ENCODE measurements at places on chromosomes 2 and 18.

DNA sequence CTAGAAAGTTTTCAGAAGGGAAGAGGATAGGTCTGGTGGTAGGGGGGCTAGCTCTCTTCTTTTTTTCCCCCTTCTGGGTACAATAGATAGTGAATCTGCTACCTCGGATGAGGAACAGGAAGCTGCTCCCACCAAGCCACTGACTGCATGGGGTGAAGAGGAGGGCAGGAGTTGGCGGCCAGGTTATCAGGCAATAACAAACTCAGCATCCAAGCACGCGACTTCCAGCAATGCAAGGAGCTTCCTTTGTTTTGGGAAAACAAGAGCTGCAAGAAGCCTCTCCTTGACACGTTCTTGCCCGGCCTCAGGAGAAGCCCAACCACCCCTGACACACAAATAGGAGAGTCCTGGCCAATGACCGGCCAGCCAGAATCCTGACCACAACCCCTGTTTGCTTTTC lies 32.2 kb downstream of the NHEJ1 start:
- no peak for DNase-seq

DNA sequence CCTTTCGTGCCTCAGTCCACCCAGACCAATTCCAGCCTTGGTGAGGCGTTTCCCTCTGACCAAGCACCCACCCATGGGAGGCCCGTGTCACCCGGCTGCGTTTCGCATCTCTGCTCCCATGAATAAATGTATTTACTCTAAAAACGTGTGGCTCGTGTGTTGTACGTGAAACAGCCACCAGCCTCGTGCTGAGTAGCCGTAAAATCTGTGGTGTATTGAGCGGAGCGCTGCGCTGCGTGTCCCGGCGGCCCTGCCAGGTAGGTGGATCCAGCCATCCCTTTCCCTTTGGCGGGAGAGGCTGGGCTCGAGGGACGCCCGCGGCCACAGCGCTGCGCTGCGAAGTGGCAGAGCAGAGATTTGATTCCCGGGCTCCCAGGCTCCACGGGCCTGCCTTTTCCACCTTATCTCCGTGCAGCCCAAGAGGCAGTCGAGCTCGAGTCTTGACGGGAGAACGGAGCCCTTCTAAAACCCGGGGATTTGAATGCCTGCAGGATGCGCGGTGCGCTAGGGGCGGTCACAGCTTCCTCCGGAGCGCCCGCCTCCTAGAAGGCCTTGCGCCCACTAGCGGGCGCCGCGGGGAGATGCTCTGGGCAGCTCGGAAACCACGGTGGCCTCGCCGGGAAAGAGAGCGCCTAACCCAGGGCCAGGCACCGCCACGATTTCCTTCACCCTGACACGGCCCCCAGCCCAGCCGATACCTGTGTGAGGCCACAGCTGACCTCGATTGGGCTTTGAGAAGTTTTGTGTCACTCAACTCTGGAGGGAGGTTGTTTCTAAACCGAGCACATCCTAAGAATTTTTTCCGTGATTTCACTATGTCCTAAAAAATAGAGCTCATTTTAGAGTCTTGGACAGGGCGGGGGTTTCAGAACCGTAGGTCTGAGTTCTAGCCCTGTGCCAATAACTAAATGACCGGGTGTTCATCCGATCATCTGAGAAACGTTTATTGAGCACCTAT lies 3.9 kb upstream of the PSMD1 start:
- DNase-seq, result peak; percentile 86

DNA sequence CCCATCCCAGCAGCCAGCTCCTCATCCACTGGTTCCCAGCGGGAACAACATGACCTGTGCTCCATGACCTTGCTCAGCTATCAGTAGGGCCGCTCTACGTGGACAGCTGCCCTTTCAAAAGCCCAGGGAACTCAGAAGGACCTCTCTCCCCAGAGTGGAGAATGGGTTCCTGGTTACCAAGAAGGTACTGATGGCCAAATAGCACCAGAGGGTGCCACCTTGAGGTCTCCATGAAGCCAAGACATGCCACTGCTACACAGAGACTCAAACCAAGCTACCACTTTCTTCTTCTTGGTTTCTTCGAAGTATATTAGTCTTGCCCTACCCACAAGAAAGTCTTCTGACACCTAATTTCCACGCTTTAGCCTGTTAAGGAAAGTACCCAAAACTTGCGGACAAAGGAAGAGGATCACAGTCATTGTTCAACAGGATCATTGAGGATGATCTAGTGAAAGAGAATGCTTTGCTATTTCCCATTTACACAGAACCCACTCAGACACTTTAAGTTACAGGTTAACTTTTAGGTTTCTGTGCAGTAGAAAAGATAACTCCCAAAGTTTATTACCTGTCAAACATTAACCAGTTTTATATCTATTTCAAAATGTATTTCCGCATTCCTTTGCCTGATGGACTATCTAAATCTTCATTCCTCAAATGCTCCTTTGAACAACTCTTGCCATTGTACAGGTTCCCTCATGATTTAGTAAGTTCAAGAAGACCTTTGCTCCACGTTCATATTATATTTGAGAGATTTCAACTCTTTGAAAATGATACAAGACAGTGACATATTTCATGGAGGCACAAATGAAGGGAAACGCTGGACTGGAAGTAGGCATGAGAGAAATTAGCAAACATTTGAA lies 102.2 kb downstream of the ALPK2 start:
- no peak for DNase-seq

- no peak for DNase-seq
Measured at GRCh38 chr18:49206717-49207116, 253.7 kb downstream of the DYM start.

DNA sequence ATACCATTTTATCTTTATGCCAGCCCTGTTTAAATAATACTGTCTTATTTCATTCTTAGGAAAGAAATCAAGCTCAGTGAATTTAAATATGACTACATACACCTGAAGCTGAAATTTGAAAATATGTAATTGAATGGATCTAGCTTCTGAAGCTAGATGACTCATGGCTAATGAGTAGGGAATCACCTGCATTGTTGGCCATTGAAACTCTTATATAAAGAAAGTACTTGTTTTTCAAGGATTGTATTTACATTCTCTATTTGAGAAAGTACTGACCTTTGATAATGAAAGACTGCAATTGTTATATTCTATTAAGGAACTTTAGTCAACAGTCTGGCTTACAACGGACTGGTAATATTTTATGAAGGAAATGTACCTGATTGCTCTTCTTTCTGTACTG lies 346.7 kb upstream of the LRATD1 start:
- no peak for DNase-seq

GRCh38 chr2:168889635-168890005 lies 610 bp downstream of the SPC25 start:
- no peak for DNase-seq
